Activated CD8-positive, alpha-beta T cell treated with anti-CD3 and anti-CD28 coated beads, Interleukin-2, amount 10 ng/mL, durations not matched to agents 7 days and 5 days (primary cell): ENCODE measurements at places on chromosomes 16 and 17. TPM values are rescaled to one million over a fixed set of nuclear protein-coding genes. Genes with fewer than 3 reads are reported as not detected.

GRCh38 chr16:57270221-57271062, 14.0 kb downstream of the PLLP start:
- DNase-seq = no peak
- H3K36me3 ChIP-seq = no peaks in the 10 kb centered on the region
- peaks cover 29% of the 10 kb centered on the region for H3K4me1 ChIP-seq
- no peak overlapping the region for H3K4me3 ChIP-seq
- no peaks in the 10 kb centered on the region for H3K27me3 ChIP-seq

Gene UBE2Z
- 62.4 TPM for total RNA-seq

DNA sequence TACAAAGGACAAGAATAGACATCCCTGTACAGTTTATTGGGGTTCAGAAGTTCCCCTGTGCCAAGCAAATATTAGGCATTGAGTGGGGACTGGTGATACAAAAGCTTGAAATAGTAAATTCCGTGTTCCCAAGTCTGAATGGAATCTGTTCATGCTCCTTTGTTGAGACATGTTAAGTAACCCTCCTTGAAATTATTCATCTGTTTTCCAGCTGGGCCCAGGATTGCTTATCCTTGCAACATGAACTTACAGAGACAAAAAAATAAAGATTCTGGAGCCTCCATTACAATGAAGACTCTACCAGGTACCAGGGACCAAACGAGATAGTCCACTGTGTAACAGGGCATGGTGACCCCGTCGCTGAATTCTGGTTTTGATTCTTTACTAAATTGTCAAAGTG, 6.1 kb upstream of the CCL8 start:
- no peak overlapping the region for H3K27ac ChIP-seq
- no peak overlapping the region for H3K4me3 ChIP-seq
- peaks cover 32% of the 10 kb centered on the region for H3K27me3 ChIP-seq
- no peaks in the 10 kb centered on the region for H3K36me3 ChIP-seq
- H3K4me1 ChIP-seq = no peaks in the 10 kb centered on the region

Gene PIRT
- total RNA-seq = not detected

DNA sequence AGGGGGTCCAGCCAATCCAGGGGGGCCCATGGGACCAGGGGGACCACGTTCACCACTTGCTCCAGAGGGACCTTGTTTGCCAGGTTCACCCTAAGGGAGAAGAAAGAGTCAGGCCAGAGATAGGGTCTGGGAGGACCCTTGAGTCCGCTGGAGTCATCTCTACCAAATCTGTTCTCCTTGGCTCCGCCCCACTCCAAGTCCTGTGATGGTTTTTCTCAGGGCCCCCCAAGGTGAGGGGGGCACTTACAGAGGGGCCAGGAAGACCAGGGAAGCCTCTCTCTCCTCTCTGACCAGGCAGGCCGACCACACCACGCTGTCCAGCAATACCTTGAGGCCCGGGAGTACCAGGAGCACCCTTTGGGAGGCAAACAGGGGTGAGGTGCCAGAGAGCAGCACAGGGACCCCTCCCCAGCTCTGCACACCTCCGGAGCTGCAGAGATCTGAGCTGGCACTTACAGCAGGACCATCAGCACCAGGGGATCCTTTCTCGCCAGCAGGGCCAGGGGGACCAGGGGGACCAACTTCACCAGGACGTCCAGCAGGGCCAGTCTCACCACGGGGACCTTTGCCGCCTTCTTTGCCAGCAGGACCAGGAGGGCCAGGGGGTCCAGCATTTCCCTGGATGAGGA, 12.4 kb downstream of the COL1A1 start:
- no peaks in the 10 kb centered on the region for H3K36me3 ChIP-seq
- no peak for DNase-seq
- H3K27ac ChIP-seq = no peak overlapping the region
- H3K4me1 ChIP-seq = peaks cover 2% of the 10 kb centered on the region
- no peak overlapping the region for H3K4me3 ChIP-seq

DNA sequence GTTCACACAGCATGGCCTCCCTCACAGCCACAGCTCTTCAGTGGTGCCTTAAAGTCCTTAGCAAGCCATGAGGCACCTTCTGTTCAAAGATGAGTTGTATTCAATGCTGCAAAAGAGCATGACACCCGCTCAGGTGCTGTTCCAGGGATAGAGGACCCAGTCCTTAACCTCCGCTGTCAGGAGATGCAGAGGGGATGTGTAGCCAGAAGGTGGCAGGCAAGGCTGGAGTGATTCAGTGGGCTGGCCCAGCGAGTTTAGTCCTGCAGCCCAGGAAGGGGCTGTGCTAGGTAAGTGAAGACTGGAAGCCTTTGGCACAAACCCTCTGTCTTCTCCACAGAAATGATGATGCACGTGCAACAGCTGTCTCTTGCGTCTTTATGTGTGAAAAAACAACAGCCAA, 25.0 kb upstream of the ADAM11 start:
- peaks cover 58% of the 10 kb centered on the region for H3K36me3 ChIP-seq
- H3K27me3 ChIP-seq = no peaks in the 10 kb centered on the region
- H3K4me1 ChIP-seq = no peaks in the 10 kb centered on the region

GRCh38 chr17:79272666-79273219, 198.1 kb downstream of the ENGASE start:
- no peaks in the 10 kb centered on the region for H3K4me1 ChIP-seq
- H3K27me3 ChIP-seq = peaks cover 6% of the 10 kb centered on the region
- H3K4me3 ChIP-seq = no peak overlapping the region
- H3K27ac ChIP-seq = no peak overlapping the region

DNA sequence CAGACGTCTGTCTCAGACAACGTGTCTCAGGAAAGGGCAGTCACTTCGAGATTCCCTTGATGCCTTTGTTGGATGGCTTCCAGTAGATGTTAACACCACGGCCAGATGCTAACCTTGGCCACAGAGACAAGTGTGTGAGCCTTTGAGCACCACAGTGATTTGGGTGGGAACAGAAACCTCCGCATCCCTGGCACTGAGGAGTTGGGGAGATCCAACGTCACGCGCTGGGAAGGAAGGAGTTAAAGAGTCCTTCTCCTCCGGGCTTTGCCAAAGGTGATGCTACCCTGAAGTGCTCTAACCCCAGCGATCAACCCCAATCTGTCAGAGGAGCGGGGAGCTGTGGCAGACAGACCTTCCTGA, 3.0 kb upstream of the ABR start:
- H3K4me3 ChIP-seq = no peak overlapping the region
- DNase-seq = no peak
- peaks cover 34% of the 10 kb centered on the region for H3K4me1 ChIP-seq
- H3K27me3 ChIP-seq = peaks cover 15% of the 10 kb centered on the region
- H3K27ac ChIP-seq = no peak overlapping the region
